SJCRH30 (cell line): ENCODE measurements at places on chromosomes 7 and 10.

DNA sequence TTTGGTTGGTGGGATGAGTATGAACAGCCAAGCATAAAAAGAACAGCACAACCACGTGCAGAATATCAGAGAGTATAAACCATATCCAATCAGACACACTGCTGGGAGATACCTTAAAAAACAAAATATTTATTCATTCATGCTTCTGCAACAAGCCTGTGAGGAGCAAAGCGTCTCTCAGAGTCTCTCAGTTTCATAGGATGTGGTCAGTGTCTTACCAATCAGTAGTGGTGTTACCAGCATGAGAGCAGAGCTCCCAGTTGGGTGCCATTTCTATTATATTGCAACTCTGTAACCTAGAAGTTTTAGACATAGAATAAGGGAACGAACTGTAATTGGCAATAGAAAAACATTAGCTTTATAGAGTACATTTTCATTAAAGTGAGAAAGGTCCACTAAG is 445.9 kb upstream of the LRRN3 start:
- no peak for DNase-seq
- no peaks in the 10 kb centered on the region for H3K4me1 ChIP-seq
- H3K36me3 ChIP-seq = no peaks in the 10 kb centered on the region
- no peaks in the 10 kb centered on the region for H3K27me3 ChIP-seq

DNA sequence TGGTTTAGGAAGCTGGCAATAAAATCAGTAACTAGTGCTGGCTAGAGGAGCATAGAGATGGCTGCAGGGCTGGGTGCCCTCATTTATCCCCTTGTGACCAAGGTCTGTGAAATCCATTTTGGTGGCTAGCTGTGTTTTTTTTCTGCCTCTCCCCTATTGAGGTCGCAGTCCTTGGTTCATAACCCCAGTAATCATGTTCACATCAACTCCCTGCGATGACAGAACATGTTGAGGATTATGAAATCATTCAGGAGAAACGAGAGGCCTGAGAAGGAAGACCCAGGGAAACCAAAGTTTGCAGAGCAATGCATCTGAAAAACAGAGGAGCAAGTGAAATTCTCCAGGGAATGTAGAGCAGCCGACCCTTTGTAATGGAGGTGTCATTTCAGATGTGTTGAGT is 126.9 kb downstream of the TACC2 start:
- DNase-seq = no peak
- no peak overlapping the region for H3K27ac ChIP-seq
- peaks cover 23% of the 10 kb centered on the region; the same call in 1 of the 2 replicates for H3K4me1 ChIP-seq
- no peaks in the 10 kb centered on the region for H3K27me3 ChIP-seq
- H3K36me3 ChIP-seq = no peaks in the 10 kb centered on the region
- no peak overlapping the region for H3K4me3 ChIP-seq

DNA sequence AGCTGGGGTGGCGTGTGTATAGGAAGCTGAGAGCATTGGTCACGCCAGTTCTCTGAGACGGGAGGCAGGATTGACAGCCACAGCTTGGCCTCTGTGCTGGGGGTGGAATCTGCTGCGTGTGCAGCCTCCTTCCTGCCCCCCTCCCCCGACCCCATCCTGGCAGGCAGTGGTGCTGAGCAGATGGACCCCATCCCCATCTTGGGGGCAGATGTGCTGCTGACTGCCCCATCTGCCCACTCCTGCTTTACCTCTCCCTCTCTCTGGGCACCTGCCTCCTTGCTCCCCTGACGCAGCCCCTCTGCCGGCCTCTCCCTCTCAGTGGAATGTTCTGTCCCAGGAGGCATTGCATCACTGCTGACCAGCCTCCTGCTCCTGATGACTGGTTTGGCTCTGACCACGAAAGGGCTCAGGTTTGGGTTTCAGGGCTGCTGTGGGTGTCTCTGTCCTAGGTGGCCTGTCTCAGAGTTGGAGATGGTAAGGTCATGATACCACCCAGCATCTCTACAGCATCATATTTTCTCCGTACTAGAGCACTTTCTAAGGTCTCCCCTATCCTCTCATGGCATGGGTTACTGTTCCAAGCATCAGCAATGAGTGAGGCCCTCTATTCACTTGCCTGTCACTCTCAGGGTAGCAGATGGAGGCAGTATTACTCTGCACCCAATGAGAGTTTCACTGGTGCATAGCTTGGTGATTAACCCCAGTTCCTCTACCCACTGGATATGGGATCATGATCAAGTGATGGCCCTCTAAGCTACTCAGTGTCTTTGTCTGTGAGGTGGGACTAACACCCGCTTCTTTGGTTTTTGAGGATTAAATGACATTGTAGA is 81.9 kb downstream of the RBM20 start:
- H3K4me1 ChIP-seq = peaks cover 34% of the 10 kb centered on the region
- peak; percentile 96 for DNase-seq
- H3K36me3 ChIP-seq = no peaks in the 10 kb centered on the region
- peak overlapping the region; percentile 98 for H3K27ac ChIP-seq
- H3K27me3 ChIP-seq = no peaks in the 10 kb centered on the region
- peak overlapping the region; percentile 42 for H3K4me3 ChIP-seq

DNA sequence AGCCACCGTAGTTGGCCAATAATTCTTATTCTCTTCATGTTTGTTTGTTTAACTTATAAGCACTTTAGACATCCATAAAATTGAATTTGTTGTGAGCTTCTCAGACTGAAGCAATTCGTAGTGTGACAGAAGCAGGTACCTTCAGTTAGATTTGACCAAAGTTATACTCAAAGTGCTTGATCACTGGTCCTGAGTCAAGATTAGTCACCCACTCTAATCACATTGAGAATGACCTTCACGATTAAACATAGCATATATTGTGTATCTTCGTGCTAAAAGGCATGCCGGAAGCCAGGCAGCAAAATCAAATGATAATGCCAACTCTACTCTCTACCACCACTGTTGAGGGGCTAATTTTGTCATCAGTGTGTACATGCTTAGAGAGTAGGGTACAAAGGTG is 763.7 kb upstream of the MBL2 start:
- no peak for DNase-seq
- H3K4me1 ChIP-seq = no peaks in the 10 kb centered on the region
- H3K27ac ChIP-seq = no peak overlapping the region
- H3K27me3 ChIP-seq = no peaks in the 10 kb centered on the region

DNA sequence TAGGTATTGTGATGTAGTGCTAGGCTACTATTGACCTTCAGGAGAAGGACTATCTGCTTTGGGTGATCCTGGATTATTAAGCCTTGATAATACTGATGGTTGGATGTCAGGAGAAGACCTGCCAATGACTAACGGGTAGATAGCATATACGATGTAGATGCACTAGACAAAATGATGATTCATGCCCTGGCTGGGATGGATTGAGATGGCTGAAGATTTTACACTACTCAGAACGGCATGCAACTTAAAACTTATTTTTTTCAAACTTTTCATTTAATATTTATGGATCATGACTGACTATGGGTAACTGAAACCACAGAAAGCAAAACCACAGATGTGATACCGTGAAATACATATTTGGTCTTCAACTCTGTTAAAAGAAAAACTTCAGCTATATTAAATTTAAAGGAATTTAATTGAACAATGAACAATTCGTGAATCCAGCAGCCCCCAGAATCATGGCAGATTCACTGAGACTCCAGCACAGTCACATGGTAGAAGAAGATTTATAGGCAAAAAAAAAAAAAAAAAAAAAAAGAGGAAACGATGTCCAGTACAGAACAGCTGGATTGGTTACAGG is 124.6 kb upstream of the CDK13 start:
- no peak overlapping the region for H3K4me3 ChIP-seq
- H3K4me1 ChIP-seq = no peaks in the 10 kb centered on the region
- H3K36me3 ChIP-seq = no peaks in the 10 kb centered on the region
- DNase-seq = no peak
- H3K27ac ChIP-seq = no peak overlapping the region
- no peaks in the 10 kb centered on the region for H3K27me3 ChIP-seq

DNA sequence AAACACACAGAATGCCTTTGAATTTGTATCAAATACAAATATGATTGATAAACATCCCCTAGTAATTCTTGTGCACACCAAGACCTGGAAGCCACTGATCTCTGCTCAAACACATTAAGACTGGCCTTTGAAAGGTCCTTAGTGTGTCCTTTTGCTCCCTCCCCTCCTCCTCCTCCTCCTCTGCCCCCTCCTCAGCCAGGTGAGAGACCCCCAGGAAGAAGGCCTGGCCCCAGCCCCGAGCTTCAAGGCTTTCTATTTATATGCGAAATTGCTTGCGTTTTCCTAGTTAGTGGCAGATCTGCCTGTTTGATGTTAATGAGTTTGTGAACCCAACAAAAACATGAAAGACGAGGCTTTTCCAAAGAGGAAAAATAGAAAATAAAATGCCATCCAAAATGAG is 63.6 kb upstream of the TCF7L2 start:
- no peak for DNase-seq
- no peaks in the 10 kb centered on the region for H3K36me3 ChIP-seq
- H3K4me3 ChIP-seq = no peak overlapping the region
- H3K27me3 ChIP-seq = no peaks in the 10 kb centered on the region
- H3K27ac ChIP-seq = no peak overlapping the region

GRCh38 chr10:61529208-61529607 is 76.0 kb upstream of the TMEM26 start:
- no peaks in the 10 kb centered on the region for H3K36me3 ChIP-seq
- no peaks in the 10 kb centered on the region for H3K4me1 ChIP-seq
- DNase-seq = no peak
- H3K4me3 ChIP-seq = no peak overlapping the region
- no peak overlapping the region for H3K27ac ChIP-seq

DNA sequence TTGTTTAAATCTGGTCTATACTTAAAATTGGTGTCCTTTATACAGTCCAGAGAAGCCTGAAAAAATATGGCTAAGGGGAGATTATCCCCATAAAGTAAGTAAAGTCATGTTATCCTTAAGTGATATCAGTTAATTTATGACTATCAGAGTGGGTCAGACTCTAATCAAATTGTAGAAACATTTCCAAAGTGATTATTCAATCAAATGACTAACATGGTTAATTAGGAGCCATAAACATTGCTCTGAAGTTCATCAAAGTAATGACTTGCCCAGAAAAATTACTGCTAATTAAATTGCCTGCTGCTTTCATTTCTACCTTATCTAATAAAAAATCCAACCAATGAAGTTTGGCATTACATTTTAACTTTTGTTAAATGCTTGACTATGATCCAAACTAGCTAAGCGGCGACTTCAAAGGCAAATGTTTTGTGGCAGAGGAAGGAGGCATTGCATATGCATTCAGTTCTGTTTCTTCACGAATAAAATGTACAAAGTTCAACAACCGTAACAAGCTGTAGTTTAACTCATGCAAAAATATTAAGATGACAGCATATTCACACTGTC is 76.7 kb downstream of the ETV1 start:
- no peak for DNase-seq
- H3K36me3 ChIP-seq = 0 out of 2 replicates have a peak, but pooled peaks cover 4% of the 10 kb centered on the region
- H3K4me3 ChIP-seq = no peak overlapping the region

- no peak overlapping the region for H3K27ac ChIP-seq
- peak; percentile 73 for DNase-seq
- no peaks in the 10 kb centered on the region for H3K4me1 ChIP-seq
- no peak overlapping the region for H3K4me3 ChIP-seq
Measured at GRCh38 chr10:44925224-44925623, 14.1 kb downstream of the TMEM72 start.

GRCh38 chr10:71339796-71340589 is 20.9 kb downstream of the SLC29A3 start:
- no peak overlapping the region for H3K27ac ChIP-seq
- no peaks in the 10 kb centered on the region for H3K27me3 ChIP-seq
- H3K36me3 ChIP-seq = no peaks in the 10 kb centered on the region
- H3K4me3 ChIP-seq = no peak overlapping the region
- H3K4me1 ChIP-seq = peaks cover 18% of the 10 kb centered on the region

DNA sequence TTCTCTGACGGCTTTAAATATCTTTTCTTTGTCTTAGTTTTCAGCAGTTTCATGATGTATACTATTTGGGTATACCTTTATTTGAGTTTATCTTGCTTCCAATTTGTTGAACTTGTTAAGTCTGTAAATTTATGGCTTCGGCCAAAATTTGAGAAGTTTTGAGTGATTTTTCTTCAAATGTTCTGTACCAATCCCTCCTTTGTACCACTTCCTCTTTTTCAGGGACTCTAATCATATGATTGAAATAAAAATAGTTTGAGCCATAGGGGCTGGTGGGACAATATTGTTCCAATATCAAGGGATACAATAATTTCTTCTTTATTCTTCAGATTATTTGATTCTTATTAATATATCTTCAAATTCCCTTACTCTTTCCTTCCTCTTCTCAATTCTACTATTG is 43.1 kb upstream of the CTTNBP2 start:
- no peaks in the 10 kb centered on the region for H3K36me3 ChIP-seq
- DNase-seq = no peak
- H3K4me3 ChIP-seq = no peak overlapping the region
- H3K4me1 ChIP-seq = no peaks in the 10 kb centered on the region
- H3K27ac ChIP-seq = no peak overlapping the region

DNA sequence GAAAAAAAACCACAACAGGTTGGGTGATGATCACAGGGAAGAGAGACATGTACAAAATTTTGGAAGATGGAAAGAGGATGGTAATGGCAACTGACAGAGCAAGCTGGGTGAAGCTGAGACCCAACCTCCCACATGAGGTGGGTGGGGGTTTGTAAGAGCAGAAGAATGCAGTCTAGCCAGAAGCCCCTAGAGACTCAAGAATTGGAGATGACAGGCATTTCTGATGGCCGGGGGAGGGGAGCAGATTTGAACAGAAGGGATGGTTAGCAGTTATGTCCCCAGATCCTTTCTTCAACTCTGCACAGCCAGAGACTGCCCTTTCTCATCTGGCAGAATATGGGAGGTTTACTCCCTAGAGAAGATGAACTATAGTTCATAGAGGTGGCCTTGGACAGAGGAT is 208.0 kb downstream of the GALNT17 start:
- DNase-seq = no peak
- no peaks in the 10 kb centered on the region for H3K4me1 ChIP-seq
- no peaks in the 10 kb centered on the region for H3K36me3 ChIP-seq

DNA sequence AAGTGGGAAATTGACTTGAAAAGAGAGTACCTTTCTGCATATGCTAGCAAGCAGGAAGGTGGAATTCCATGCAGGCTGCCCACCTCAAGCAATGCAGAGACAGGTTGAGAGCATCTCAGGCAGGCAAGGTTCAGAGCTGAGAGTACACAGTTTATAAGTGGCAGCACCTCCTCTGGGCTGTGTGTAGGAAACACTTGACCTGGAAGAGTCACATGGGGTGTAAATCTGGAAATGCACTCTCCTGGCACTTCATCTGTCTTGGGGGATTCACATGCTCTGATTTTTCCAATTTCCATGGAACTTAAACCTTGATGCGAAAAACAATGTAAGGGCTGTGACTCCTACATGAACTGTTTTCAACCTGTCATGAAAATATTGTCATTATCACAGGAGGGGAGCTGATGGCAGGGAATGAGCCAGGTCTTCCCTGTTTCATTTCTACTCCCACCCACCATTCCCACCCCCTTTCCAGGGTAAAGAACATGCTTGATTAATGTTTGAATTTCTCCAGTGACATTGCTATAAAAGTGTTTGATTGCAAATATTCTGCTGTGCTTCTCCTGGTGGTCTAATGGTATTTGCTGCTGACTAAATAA is 328.3 kb downstream of the BICC1 start:
- no peaks in the 10 kb centered on the region for H3K4me1 ChIP-seq
- no peak overlapping the region for H3K4me3 ChIP-seq
- H3K27ac ChIP-seq = no peak overlapping the region
- H3K27me3 ChIP-seq = no peaks in the 10 kb centered on the region
- DNase-seq = no peak
- no peaks in the 10 kb centered on the region for H3K36me3 ChIP-seq

- no peak for DNase-seq
- H3K27ac ChIP-seq = no peak overlapping the region
- no peaks in the 10 kb centered on the region for H3K27me3 ChIP-seq
- H3K4me1 ChIP-seq = no peaks in the 10 kb centered on the region
- no peak overlapping the region for H3K4me3 ChIP-seq
Measured at GRCh38 chr7:27162561-27163287, 2.6 kb downstream of the HOXA9 start.
